ENCODE measurements at places on chromosomes 3 and 15. TPM values are rescaled to one million over a fixed set of nuclear protein-coding genes. Genes with fewer than 3 reads are reported as not detected.

The SATB1 gene
- 44.5 TPM for total RNA-seq

The FBXO40 gene
- total RNA-seq = not detected

The LOXL1 gene
- total RNA-seq = 7.4 TPM

The CCR4 gene
- not detected for total RNA-seq

The ACOX2 gene
- total RNA-seq = 5.1 TPM

The CILP gene
- 0.23 TPM for total RNA-seq

The GRM7 gene
- 76.1 TPM for total RNA-seq

The MITF gene
- total RNA-seq = 4.4 TPM

The FAM107A gene
- 25.1 TPM for total RNA-seq

The GNAT1 gene
- total RNA-seq = not detected
